ENCODE measurements at places on chromosomes 11 and 22. TPM values are rescaled to one million over a fixed set of nuclear protein-coding genes. Genes with fewer than 3 reads are reported as not detected.

The PRR33 gene
- total RNA-seq, result not detected

The APOA5 gene
- total RNA-seq, result not detected

The LGALS12 gene
- total RNA-seq, result 0.64 TPM

The MYOD1 gene
- not detected for total RNA-seq

The C11orf52 gene
- 3.0 TPM for total RNA-seq

The CELF1 gene
- 85.3 TPM for total RNA-seq

The GNAZ gene
- total RNA-seq, result 14.7 TPM

The C11orf24 gene
- total RNA-seq, result 130 TPM

The OR4D5 gene
- 0.41 TPM for total RNA-seq

The MIAT gene
- 1.5 TPM for total RNA-seq

The XKR3 gene
- not detected for total RNA-seq

The CBLIF gene
- not detected for total RNA-seq

The IRF7 gene
- 40.4 TPM for total RNA-seq

The TNNT3 gene
- total RNA-seq, result 3.3 TPM

The SPI1 gene
- total RNA-seq, result 8.6 TPM

- peaks cover 48% of the 10 kb centered on the region for H3K4me1 ChIP-seq
- peak overlapping the region; percentile 84 for H3K27ac ChIP-seq
- peak overlapping the region; percentile 29 for H3K4me3 ChIP-seq
- no peaks in the 10 kb centered on the region for H3K36me3 ChIP-seq
- DNase-seq, result no peak
Measured at GRCh38 chr22:35839841-35840301, 122.2 kb downstream of the APOL5 start.

DNA sequence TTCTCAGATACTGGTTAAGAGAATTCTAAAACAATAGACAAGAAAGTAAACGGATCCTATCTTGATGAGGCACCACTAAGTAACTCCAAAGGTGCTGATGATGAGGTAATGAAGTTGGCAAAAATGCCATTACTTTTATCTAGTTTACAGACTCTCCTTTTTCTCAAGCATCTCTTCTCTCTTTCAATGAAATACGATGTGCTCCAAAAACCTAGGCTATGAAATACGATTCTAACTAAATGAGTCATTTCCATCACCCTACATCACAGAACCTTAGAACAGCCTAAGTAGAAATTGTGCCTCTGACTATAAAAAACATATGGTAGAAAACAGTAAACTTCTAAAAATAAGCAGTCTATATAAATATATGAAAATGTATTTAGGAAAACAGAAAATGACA lies 58.9 kb upstream of the ARHGAP32 start:
- no peaks in the 10 kb centered on the region for H3K27me3 ChIP-seq
- H3K27ac ChIP-seq, result no peak overlapping the region
- no peaks in the 10 kb centered on the region for H3K36me3 ChIP-seq
- DNase-seq, result no peak
- no peaks in the 10 kb centered on the region for H3K4me1 ChIP-seq

DNA sequence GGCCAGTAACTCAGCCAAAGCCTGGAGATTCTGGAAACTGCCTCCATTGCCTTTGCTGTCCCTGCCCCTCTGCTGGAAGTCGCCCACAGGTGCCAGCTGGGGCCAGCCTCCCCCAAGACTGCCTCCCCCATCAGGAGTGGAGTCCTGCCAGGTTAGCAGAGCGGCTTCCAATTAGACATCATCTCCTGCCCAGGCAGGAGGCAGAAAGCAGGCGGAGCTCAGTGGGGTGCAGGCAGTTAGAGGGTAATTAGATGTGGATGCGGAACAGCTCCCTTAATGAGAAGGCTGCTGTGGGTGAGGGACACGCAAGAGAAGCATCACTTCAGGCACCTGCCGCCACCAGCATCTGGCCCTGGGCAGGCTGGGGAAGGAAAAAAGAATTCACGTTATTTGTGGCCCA lies 90.9 kb upstream of the TP53I11 start:
- H3K4me1 ChIP-seq, result no peaks in the 10 kb centered on the region
- H3K36me3 ChIP-seq, result no peaks in the 10 kb centered on the region
- H3K27ac ChIP-seq, result no peak overlapping the region
- no peak overlapping the region for H3K4me3 ChIP-seq
- no peak for DNase-seq

DNA sequence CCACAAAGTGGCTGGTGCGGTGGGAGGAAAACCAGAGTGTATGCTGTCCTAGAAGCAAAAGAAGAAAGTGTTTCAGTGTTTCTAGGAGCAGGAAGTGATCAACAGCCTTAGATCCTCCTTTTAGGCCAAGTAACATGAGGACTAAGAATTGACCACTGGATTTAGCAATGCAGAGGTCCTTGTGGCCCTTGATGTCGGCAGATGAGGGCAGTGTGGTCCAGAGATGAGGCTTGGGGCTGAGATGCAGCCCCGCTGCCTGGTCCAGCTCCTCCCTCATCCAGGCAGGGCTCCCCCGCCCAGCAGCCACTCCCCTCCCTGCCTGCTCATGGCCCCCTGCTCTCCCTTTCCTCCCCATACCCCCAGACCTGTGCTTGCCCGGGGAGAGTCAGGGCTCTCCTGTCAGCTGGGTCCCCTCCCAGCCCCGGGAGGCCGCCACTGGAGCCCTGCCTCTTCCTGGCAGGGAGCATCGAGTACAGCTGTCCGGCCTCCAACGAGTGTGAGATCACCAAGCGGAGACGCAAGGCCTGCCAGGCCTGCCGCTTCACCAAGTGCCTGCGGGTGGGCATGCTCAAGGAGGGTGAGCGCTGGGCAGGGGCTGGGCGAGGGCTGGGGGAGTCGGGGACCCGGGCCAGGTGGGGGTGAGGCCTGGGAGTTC lies 3.7 kb downstream of the TRMT112 start:
- no peaks in the 10 kb centered on the region for H3K27me3 ChIP-seq
- peak; percentile 47 for DNase-seq
- H3K27ac ChIP-seq, result peak overlapping the region; percentile 51

DNA sequence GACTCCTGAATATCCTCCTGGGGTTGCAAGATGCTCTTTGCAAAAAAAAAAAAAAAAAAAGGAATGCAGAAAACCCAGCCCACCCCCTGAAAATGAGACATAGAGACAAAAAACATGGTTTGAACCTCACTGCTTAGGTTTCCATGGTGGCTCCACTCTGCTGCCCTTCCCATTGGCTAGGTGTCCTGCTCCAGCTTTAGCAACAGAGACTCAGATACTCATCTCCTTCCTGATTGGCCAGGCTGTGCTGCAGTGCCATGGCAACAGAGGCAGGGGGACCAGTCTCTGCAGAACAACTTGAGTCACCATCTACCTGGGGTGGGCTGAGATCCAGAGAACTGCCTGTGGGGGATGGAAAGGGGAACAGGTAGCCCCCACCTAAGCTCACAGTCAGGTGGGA lies 17.4 kb upstream of the YWHAH start:
- H3K36me3 ChIP-seq, result no peaks in the 10 kb centered on the region
- no peaks in the 10 kb centered on the region for H3K4me1 ChIP-seq
- H3K27ac ChIP-seq, result no peak overlapping the region
- no peaks in the 10 kb centered on the region for H3K27me3 ChIP-seq

- H3K27ac ChIP-seq, result peak overlapping the region; percentile 94
- H3K27me3 ChIP-seq, result no peaks in the 10 kb centered on the region
- peaks cover 50% of the 10 kb centered on the region for H3K4me1 ChIP-seq
- DNase-seq, result no peak
Measured at GRCh38 chr11:77470504-77470903, 3.4 kb downstream of the PAK1 start.

GRCh38 chr11:12757416-12757815 lies 83.2 kb downstream of the TEAD1 start:
- DNase-seq, result no peak
- peaks cover 15% of the 10 kb centered on the region for H3K4me1 ChIP-seq
- H3K36me3 ChIP-seq, result no peaks in the 10 kb centered on the region
- H3K27me3 ChIP-seq, result no peaks in the 10 kb centered on the region
- no peak overlapping the region for H3K27ac ChIP-seq
- H3K4me3 ChIP-seq, result no peak overlapping the region

GRCh38 chr11:120525261-120526171 lies 14.0 kb downstream of the GRIK4 start:
- peaks cover 3% of the 10 kb centered on the region for H3K4me1 ChIP-seq
- H3K36me3 ChIP-seq, result no peaks in the 10 kb centered on the region
- no peak overlapping the region for H3K27ac ChIP-seq

GRCh38 chr11:134330611-134331353 lies 1.0 kb upstream of the GLB1L2 start:
- peak overlapping the region; percentile 58 for H3K27ac ChIP-seq
- peak overlapping the region; percentile 81 for H3K4me3 ChIP-seq
- no peaks in the 10 kb centered on the region for H3K36me3 ChIP-seq
- H3K27me3 ChIP-seq, result peaks cover 6% of the 10 kb centered on the region
- peaks cover 9% of the 10 kb centered on the region for H3K4me1 ChIP-seq

DNA sequence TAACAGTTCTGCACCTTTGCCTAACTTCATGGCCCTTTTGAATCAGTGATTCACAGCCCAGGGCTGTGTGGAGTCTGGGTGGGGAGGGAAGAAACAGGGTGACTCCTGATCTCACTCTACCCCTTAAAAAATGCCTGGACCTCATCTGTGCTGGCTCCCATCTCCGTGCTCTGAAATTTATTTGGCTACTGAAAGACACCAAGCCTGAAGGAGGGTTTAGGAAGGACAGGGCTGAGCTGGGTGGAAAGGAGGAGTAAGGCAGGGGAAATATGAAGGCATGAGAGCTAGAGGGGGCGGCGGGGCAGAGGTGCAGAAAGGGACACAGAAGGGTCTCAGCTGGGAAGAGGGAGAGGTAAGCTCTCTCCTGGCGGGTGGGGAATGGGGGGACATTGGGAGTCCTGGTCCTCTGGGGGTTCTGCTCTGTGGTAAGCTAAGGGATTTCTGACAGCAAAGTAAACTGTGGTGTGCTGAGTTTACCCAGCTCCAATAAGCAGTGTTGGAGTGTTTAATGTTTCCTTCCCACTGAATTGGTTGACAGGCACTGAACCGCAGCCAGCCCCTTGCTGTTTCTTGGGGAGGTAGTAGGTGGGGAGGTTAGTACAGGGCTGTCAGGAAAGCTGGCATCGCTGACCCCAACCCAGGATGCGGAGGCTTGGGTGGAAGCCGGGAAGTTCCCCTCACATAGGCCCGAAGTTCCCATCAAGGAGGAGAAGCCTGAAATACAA lies 71.1 kb downstream of the RPUSD4 start:
- H3K36me3 ChIP-seq, result no peaks in the 10 kb centered on the region
- no peak for DNase-seq
- no peaks in the 10 kb centered on the region for H3K27me3 ChIP-seq

- H3K27me3 ChIP-seq, result no peaks in the 10 kb centered on the region
- DNase-seq, result no peak
Measured at GRCh38 chr11:11374358-11375148, 21.5 kb upstream of the CSNK2A3 start.

GRCh38 chr11:82986446-82986845 lies 84.9 kb downstream of the DDIAS start:
- no peak overlapping the region for H3K4me3 ChIP-seq
- no peaks in the 10 kb centered on the region for H3K27me3 ChIP-seq
- H3K4me1 ChIP-seq, result no peaks in the 10 kb centered on the region
- peaks cover 12% of the 10 kb centered on the region for H3K36me3 ChIP-seq

GRCh38 chr11:88297863-88298262 lies 39.7 kb downstream of the CTSC start:
- H3K36me3 ChIP-seq, result no peaks in the 10 kb centered on the region
- H3K4me3 ChIP-seq, result no peak overlapping the region
- H3K27ac ChIP-seq, result no peak overlapping the region
- H3K4me1 ChIP-seq, result peaks cover under 1% of the 10 kb centered on the region
- DNase-seq, result no peak

DNA sequence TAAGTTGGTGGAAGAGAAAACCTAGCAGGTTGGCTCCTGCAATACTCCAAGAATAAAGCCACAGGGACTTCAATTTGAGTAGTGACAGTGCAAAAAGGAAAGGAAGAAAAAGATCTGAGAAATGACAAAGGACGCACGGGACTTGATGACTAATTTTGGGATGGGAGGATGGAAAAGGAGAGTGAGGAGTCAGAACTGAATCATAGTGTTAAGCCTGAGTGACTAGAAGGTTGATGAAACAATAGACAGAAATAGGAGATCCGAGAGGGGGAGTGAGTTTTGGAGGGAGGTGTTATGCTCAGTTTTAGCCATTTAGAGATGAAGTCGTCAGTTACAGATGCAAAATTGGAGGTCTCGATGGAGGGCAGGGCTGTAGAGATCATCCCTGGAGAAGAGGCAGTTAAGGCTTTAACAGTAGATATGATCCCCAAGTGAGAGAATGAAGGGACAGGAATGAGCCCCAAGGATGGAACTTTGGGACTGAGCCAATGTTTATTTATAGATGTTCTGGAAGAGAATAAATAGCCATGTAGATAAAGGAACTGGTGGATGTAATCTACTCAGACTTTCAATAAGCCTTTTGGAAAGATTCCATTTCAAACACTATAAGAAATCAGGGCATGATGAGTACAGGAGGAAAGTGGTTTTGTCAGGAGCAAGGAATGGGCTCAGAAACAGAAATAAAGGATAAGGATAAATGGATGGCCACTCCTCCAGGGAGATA lies 108.9 kb upstream of the NCAM1 start:
- H3K4me3 ChIP-seq, result no peak overlapping the region
- no peaks in the 10 kb centered on the region for H3K27me3 ChIP-seq
- DNase-seq, result no peak
- no peaks in the 10 kb centered on the region for H3K4me1 ChIP-seq
- H3K27ac ChIP-seq, result no peak overlapping the region

DNA sequence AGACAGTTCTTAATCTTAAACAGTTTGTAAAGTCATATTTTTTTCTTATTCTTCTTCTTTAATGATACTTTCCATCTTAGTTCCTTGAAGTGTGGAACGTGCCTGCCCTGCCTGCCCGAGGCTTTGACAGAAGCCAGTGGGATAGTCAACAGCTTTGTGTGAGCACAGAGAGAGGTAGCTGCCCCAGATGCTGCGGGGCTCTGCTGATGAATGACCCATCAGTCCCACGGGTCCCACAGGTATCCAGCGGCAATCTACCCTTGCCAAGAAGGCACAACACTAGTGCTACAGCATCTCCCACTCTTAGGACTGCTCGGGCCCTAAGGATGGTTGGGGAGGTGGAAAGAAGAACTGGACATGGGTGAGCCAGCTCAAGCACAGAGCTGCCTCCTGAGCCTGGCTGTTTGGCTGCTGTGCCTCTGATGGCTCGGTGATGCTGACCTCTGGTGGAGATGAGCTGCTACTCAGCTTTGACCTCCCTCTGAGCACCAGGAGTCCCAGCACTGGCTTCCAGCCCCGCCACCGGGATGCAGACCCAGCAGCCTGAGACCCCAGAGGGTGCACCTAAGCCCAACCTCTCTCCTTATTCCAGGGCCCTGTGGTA lies 11.8 kb upstream of the APLNR start:
- peak overlapping the region; percentile 46 for H3K27ac ChIP-seq
- no peak overlapping the region for H3K4me3 ChIP-seq
- no peaks in the 10 kb centered on the region for H3K27me3 ChIP-seq
- peaks cover 4% of the 10 kb centered on the region for H3K4me1 ChIP-seq

GRCh38 chr11:101128571-101129202 lies 926 bp downstream of the PGR start:
- H3K4me3 ChIP-seq, result peak overlapping the region; percentile 51
- DNase-seq, result no peak
- H3K27me3 ChIP-seq, result peaks cover 68% of the 10 kb centered on the region
- H3K27ac ChIP-seq, result peak overlapping the region; percentile 79

- H3K36me3 ChIP-seq, result no peaks in the 10 kb centered on the region
- DNase-seq, result no peak
- no peaks in the 10 kb centered on the region for H3K27me3 ChIP-seq
- no peak overlapping the region for H3K4me3 ChIP-seq
- H3K27ac ChIP-seq, result no peak overlapping the region
- H3K4me1 ChIP-seq, result no peaks in the 10 kb centered on the region
Measured at GRCh38 chr11:126011754-126012153, 50.9 kb downstream of the CDON start.

GRCh38 chr11:129704831-129705230 lies 110.8 kb upstream of the TMEM45B start:
- H3K27me3 ChIP-seq, result no peaks in the 10 kb centered on the region
- no peaks in the 10 kb centered on the region for H3K4me1 ChIP-seq
- no peaks in the 10 kb centered on the region for H3K36me3 ChIP-seq
- no peak overlapping the region for H3K27ac ChIP-seq
- DNase-seq, result no peak
- no peak overlapping the region for H3K4me3 ChIP-seq
